ENCODE measurements at places on chromosomes 2 and 18. TPM values are rescaled to one million over a fixed set of nuclear protein-coding genes. Genes with fewer than 3 reads are reported as not detected.

Gene TMEM198
- not detected for total RNA-seq

Gene MSTN
- total RNA-seq: 0.05 TPM

Gene IL36G
- total RNA-seq: not detected

Gene IRS1
- 0.05 TPM for total RNA-seq

Gene ITGB6
- not detected for total RNA-seq

Gene PIEZO2
- total RNA-seq: 9.5 TPM

Gene RBMS1
- total RNA-seq: 53.6 TPM

Gene EFEMP1
- 1,504 TPM for total RNA-seq

Gene ALPI
- total RNA-seq: not detected

Gene MTX2
- total RNA-seq: 58.7 TPM

Gene COL3A1
- 2.6 TPM for total RNA-seq

Gene HOXD8
- 24.1 TPM for total RNA-seq

Gene TRABD2A
- total RNA-seq: 0.60 TPM

Gene C2orf80
- total RNA-seq: not detected
